ENCODE measurements at places on chromosomes 5 and 9. TPM values are rescaled to one million over a fixed set of nuclear protein-coding genes. Genes with fewer than 3 reads are reported as not detected.

Gene ITGA2
- total RNA-seq = 5.5 TPM

Gene PTGS1
- total RNA-seq = 1.0 TPM

Gene SPATA31E1
- 0.05 TPM for total RNA-seq

Gene ENTPD2
- 8.3 TPM for total RNA-seq

Gene PCDHGA9
- total RNA-seq = 2.3 TPM

Gene FAT2
- total RNA-seq = 0.16 TPM

Gene MAP3K1
- total RNA-seq = 16.3 TPM

Gene SLC6A7
- total RNA-seq = not detected

Gene SCGB3A2
- total RNA-seq = 57.3 TPM

Data from WTC11 (cell line).